ENCODE measurements at places on chromosomes 4 and X. TPM values are rescaled to one million over a fixed set of nuclear protein-coding genes. Genes with fewer than 3 reads are reported as not detected.

Gene FAT4
- total RNA-seq: 5.5 TPM

Gene BMP3
- not detected for total RNA-seq

Gene TXK
- total RNA-seq: not detected

Gene MTTP
- not detected for total RNA-seq

Gene PDLIM3
- total RNA-seq: 9.0 TPM

- DNase-seq: no peak
These were observed 296.6 kb upstream of the PRPS2 start for GRCh38 chrX:12494400-12495138.

Gene SFRP2
- not detected for total RNA-seq

DNA sequence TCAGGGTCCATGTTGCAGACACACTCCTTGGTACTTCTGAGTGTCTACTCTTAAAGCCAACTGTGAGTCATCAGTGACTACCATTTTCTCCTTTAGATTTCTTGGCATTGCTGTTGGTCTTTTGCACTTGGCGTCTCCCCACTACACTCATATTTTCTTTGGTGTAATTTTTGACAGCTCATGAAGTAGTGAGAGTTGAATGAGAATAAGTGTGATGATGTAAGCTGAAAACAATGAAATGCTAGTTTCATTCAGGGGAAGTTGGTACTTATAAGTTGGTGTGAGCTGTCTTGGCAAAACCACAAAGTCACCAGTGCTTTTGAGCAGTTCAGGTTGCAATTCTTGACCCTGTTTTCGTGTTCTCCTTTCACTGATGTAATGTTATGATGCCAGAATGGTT, 142.9 kb upstream of the ARX start:
- DNase-seq: peak; percentile 52

Gene STBD1
- 11.7 TPM for total RNA-seq

DNA sequence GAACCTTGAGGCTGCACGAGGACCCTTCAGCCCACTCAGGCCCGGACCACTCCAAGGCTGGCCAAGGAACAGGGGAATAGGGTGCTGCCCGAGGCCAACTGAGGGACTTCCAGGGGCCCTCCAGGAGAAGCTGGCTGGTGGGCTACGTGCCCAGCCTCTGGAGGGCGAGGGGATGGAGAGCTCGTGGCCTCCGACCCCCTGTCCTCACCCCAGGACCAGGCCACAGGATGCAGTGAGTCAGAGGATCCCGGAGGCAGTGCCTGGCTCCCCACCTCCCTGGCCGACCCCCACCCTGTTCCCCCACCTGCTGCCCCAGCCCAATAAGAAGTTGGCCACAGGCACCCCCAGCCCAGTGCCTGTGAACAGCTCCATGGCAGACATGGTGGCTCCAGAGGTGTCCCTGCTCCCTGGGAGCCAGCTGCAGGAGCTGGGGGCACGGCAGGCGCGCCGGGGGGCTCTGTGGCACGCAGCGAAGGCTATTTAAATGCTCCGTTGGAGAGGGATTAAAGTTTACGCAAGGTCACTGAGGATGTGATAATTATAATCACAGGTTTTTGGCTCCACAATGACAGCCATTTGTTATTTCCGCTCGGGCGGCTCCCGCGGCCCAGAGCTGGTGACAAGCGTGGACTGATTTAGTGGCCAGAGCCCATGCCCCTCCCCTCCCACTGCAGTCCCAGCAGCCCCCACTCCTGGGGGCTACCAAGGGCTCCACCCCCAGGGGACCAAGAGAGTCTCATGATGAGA, 95.7 kb upstream of the NKX1-1 start:
- DNase-seq: no peak

DNA sequence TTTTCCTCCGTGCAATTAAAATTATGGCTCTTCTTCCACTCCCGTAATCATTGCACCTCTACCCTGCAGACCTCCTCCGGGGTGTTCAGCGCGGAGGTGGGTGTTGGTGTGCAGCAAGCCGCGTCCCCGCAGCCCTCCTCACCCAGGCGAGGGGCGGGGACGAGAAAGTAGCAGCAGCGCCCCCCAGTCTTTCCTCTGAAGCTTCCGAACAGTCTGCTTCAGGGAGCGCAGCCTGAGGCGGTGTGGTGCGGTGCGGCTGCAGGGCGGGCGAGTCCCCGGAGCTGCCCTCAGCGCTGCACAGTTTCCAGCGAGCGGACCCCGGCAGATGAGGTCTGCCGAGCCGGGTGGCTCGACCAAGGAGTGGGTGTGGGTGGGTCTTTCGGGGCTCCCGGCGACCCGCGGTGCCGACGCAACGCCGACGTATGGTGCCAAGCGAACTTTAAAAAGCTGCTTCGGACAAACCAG, at the start of gene FRAS1:
FRAS1 (plus strand) TSS at position 189 of the 465 bp plus-strand sequence. CDS start 687 bp downstream, outside the sequence.
- DNase-seq: peak; percentile 27

- no peak for DNase-seq
These were observed 349.3 kb downstream of the FBXO8 start for GRCh38 chr4:173934201-173934600.

Measured in mammary epithelial cell (primary cell).